ENCODE measurements at places on chromosomes 2 and 18.

- DNase-seq, result no peak
These were observed 45.4 kb downstream of the SLC66A3 start for GRCh38 chr2:11200651-11201050.

DNA sequence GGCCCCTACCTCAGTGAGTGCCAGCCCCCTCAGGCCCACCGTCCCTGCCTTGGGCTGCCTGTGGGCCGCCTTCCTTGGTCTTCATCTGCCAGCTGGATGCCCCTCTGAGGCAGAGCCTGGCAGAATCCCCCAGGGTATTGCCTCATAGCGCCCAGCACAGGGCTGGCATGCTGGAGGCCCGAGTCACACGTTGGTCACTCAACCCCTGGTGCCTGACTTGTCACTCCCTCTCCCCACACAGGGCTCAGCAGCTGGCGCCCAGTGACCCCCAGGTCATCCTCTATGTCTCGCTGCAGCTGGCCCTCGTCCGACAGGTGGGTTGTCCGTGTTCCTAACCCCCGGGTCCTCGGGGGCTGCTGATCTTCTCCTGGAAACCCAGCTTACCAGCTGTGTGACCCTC lies 108.4 kb upstream of the MCFD2 start:
- no peak for DNase-seq

GRCh38 chr2:135768863-135769262 lies 27.2 kb downstream of the UBXN4 start:
- DNase-seq, result no peak

GRCh38 chr2:181165199-181165868 lies 184.9 kb downstream of the UBE2E3 start:
- DNase-seq, result no peak

DNA sequence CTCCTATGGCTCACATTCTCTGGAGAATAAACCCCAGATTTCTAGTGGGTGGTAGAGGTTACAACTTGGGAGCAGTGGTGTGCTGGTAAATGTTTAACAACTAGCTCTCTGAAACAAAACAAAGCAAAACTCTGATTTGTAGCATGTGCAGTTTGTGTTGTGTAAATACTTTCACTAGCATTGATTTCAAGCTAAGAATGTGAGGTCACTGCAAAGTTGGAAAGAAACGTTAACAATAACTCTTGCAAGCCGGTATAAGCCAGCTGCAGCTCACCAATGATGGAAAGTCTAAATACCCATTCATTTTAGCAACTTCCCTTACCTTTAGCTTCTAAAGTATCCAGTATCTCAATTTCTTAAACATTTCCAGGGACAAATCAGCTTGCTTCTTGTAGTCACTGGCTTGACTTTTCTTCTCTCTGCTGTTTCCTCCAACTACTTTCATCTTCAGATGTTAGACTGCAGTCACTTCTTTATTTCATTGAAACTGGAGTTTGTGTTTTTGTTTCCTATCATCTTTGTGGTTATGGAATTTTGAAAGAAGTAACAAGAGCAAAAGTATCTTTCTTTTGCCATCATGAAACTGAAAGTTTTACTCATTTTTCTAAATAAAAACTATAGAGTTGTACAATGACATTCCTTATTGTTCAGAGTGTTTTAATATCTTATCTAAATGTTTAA lies 140.2 kb downstream of the PLCL1 start:
- DNase-seq, result no peak

GRCh38 chr2:160061533-160061932 lies 882 bp downstream of the PLA2R1 start:
- no peak for DNase-seq

DNA sequence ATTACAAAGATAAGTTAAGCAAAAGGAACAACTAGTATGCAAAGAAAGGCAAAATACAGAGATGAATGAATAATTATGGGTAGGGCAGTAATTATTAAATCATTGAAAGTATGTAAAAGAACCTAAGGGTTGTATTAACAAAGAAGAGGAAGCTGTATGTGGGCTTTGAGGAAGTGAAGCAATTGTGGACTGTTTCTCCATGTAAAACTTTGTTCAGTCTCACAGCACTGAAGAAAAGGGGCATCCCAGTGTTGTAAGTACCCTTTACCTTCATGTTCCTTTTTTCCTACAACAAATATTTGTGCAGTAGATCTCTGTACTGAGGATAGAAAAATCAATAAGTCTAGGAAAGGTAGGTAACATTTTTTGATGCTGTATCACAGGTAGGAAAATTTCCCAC lies 388.7 kb upstream of the NRP2 start:
- no peak for DNase-seq

DNA sequence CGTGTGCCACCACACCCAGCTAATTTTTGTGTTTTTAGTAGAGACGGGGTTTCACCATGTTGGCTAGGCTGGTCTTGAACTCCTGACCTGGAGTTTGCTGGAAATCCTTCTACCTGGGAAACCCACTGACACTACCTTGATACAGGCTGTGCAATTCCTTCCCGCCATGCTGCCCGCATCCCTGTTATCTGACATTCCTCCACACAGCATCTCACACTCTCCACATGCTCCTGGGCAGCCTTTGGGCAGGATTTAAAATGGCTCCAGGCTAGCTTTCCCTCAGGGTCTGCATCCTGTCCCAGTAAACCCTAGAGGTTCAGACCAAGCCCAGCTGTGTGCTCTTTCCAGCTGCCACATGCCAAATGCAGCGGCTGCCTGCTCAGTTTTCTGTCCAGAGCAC lies 319.5 kb upstream of the CXCR4 start:
- no peak for DNase-seq

DNA sequence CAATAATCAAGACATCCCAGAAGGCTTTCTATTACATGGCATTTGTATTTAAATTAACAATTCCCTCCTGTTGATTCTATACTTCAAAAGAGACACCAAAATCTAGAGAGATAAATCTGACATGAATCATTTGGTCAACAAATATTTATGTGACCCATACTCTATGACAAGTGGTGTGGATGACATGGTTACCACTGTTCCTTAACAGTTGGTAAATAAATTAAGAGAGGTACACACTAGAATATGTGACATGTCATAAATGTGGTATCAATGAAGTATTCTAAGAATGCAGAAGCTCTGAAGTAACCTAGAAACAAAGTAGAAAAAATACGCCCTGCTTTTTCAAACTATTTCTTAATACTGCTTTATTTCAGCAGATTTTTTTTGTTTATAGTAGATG lies 255.4 kb downstream of the EXOC6B start:
- DNase-seq, result no peak

- no peak for DNase-seq
These were observed 19.4 kb upstream of the DSC3 start for GRCh38 chr18:31061945-31062344.

GRCh38 chr2:182463760-182464159 lies 36.9 kb upstream of the PDE1A start:
- DNase-seq, result no peak

GRCh38 chr2:119879502-119879901 lies 119.8 kb downstream of the PTPN4 start:
- no peak for DNase-seq
